ENCODE measurements at places on chromosomes 3 and 15.

GRCh38 chr15:70014860-70015490, 82.7 kb downstream of the TLE3 start:
- no peak for DNase-seq

DNA sequence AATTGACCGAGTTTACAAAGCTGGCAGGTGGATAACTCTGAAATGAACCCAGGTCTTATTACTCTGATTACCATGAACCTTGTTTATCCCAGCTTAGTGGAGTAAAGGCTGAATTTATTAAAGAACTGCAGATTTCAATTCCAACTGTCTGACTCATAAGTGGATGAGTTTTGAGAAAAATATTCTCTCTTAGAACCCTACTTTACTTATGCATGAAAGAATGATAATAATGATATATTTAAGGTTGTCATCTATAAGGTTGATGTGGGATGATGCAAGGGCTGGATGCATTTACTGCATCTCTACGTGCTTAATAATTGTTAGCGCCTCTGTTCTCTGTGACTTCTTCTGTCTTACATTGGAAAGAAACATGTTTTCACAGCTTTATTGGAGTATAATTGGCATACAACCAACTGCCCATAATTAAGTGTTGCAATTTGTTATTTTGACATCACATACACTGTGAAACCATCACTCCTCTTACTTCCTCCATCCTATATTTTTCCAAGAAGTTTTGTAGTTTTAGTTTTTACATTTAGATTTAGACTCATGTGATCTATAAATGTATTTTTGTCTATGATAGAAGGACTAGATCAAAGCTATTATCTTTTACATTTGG, 771.2 kb upstream of the ARRDC4 start:
- DNase-seq = no peak

DNA sequence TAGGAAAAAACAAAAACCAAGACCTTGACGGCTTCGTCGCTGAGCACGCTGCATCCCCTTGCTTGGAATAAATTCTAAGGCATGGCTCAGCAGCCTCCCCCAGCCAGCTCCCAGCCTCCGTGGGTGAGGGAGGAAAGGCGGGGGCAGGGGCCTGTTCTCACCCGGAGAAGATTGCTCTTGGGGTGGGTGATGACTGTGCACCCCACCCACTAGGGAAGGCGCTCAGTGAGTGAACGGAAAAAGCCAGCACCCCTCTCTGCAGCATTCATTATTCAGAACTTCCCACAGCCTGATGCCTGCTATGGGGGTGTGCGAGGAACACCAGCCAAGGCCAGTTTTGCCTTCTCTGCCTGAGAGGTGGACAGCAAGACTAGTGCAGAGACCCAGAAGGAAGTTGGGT, 19.3 kb upstream of the NTRK3 start:
- DNase-seq = no peak

GRCh38 chr3:187150186-187150585, 10.9 kb upstream of the RPL39L start:
- no peak for DNase-seq

- DNase-seq = no peak
Observed at GRCh38 chr15:68354923-68355322, 77.0 kb downstream of the ITGA11 start.

All from activated naive CD4-positive, alpha-beta T cell treated with anti-CD3 and anti-CD28 coated beads, Interleukin-2, amount 10 ng/mL, durations not matched to agents 7 days and 5 days (primary cell).